ENCODE measurements at places on chromosomes 2 and 18. TPM values are rescaled to one million over a fixed set of nuclear protein-coding genes. Genes with fewer than 3 reads are reported as not detected.

Gene ASB18
- total RNA-seq: not detected

Gene TACR1
- not detected for total RNA-seq

Gene GALNT5
- not detected for total RNA-seq

Gene SERPINB11
- not detected for total RNA-seq

Gene TXNDC2
- 0.07 TPM for total RNA-seq

Gene ERICH2
- total RNA-seq: not detected

Gene DSG2
- total RNA-seq: 0.07 TPM

Gene SERPINB12
- total RNA-seq: not detected

Gene AQP4
- not detected for total RNA-seq

Gene CFAP221
- total RNA-seq: not detected

All from thoracic aorta endothelial cell (primary cell).